ENCODE measurements at places on chromosomes 2 and 18.

DNA sequence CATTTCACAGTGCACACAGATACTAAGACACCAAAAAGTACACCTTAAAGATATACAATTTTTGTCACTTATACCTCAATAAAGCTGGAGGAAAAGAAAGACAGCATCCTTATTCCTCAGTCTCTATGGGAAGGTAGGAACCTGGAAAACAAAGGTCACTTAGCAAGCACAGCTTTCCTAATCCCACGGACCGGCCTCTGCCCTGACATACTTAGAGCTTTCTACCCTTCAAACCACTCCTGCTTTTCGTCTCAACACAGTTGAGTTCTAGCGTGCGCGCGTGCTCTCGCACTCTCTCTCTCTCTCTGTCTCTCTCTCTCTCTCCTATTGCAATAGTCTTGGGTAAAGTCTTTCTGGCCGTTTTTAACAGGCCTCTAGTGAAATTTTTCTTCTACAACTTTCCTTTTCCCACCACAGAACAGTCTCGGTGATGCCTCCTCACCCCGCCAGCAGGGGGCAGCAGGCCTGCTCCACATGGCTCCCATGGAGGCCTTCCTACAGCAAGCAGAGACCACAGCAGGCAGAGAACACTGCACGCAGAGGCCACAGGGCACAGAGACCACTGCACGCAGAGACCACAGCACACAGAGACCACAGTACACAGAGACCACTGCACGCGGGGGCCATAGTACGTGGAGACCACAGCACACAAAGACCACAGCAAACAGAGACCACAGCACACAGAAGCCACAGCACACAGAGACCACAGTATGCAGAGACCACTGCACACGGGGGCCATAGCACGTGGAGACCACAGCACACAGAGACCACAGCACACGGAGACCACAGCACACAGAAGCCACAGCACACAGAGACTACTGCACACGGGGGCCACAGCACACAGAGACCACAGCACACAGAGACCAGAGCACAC lies 106.9 kb downstream of the FBXO15 start:
- DNase-seq, result peak; percentile 40

DNA sequence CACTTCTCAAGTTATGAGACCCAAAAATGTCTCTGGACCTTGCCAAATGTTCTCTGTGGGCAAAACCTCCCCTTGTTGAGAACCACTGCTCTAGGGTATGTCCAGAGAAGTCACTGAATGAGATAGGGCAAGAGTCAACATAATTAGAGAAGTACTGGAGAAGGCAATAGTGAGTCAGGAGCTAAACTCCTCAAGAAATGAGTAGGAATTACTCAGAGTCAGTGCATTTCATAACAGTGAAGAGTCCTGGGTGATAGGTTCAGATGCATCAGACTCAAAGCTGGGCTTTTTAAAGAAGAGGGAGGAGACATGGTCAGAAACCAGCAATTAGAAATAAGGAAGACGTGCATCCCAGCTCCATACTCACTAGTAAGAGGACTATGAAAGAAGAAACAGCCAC lies 38.6 kb upstream of the IHH start:
- no peak for DNase-seq

- no peak for DNase-seq
These were observed 15.3 kb downstream of the SGPP2 start for GRCh38 chr2:222439692-222440091.

- no peak for DNase-seq
These were observed 28.4 kb downstream of the BOLA3 start for GRCh38 chr2:74119339-74119738.

DNA sequence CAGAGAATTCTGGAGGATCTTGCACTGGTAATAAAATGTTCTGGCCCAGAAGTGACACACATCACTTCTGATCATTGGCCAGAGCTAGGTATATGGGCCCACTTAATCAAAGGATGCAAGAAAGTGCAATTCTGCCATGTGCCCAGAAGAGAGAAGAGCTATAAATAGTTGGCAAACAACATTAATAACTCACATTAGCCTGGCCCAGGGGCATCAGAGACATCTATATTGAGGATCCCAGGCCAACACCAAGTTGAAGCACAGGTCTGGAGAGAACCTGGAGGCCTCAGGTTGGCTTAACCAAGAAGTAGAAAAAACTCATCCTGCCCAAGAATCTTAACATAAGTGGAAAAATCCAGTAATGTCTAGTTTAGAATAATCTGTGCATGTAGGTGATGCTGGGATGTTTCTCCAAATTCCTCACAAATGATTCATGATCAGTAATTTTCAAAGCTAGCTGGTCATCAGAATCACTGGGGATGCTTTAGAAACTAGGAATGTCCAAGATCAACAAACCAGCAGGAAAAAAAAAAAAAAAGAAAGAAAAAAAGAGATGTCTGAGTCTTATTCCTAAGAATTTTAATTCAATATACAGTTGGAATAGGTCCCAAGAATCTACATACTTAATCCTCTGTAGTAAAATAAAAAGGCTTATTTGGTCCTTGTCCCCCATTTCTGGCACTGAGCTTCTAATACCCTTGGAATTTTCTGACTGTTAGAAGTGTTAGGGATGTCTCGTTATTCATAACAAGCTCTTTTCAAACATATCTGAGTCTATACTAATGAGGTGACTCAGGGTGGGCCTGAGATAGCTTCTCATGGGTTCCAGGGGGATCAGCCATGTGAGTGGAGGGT lies 35.0 kb upstream of the EVA1A start:
- DNase-seq, result no peak

GRCh38 chr18:38981389-38981788 lies 1415.8 kb upstream of the CELF4 start:
- DNase-seq, result no peak

- no peak for DNase-seq
These were observed 6.4 kb downstream of the PAX3 start for GRCh38 chr2:222292149-222293134.

GRCh38 chr2:25491966-25492532 lies 150.3 kb upstream of the DNMT3A start:
- no peak for DNase-seq

GRCh38 chr18:50456285-50456684 lies 81.4 kb downstream of the SKA1 start:
- no peak for DNase-seq

- DNase-seq, result no peak
These were observed 55.2 kb downstream of the METTL4 start for GRCh38 chr18:2515908-2516625.

- DNase-seq, result no peak
These were observed 408.4 kb downstream of the HRH4 start for GRCh38 chr18:24868760-24869237.

GRCh38 chr18:21722687-21723086 lies 17.9 kb upstream of the MIB1 start:
- DNase-seq, result no peak
